ENCODE measurements at places on chromosomes 5 and 9.

- no peak for DNase-seq
Measured at GRCh38 chr9:5578018-5578697, 50.7 kb upstream of the RIC1 start.

DNA sequence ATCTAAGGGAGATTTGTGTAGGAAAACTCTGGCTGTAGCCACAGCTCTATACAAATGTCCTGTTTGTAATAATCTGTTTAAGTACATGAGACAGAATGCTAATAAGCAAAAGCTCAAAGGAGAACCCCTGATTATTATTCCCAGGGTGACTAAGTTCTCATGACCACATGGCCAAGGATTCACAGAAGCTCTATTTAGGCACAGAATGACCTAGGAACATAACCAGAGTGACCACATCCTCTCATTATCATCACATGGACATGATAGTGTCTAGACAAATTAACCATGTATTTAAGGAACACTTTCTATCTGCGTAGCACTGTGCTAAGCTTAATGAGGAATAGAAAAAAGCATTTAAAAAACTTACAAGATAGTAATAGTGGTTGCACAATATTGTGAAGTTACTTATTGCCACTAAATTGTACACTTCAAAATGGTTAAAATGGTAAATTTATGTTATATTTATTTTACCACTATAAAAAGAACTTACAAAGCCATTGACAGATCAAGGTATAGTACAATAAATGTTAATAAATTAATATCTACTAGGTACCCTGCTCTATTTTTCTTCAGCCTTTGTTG lies 56.3 kb downstream of the STX17 start:
- DNase-seq: no peak

DNA sequence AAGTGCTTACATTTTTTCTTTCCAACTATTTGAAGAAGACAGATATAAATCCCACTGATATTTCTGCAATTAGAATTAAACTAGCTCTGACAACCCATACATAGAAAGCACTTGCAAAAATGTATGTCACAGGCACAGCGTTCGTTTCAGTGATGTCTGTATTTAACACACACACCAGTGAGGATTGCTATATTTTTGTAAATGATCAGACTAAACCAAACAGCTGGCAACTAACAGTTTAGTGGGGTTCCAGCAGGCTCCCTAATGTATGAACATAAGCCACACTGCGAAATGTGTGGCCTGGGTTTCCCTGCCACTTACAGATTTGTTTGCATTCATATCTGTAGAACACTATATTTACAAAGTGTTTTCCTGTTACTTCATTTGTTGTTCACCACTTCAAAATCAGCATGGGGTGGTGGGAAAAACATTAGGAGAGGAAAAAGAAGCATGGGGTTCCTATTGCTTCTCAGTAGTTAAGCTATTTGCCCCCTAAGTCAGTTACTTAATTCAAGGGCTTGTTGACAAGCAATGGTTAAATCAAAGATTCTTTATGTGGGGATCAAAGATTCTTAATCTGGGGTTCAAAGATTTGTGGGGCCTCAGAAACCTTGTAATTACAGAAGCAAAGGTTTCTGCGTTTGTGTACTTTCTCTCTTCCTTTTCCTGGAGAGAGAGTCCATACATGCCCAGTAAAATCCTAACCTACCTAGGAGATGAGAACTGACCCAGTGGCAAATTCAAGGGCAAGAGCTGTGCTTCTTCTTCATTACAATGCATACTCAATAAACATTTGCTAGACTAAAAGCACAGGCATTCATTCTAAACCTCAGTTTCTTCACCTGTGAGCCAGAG lies 27.1 kb downstream of the ZNF608 start:
- no peak for DNase-seq

GRCh38 chr5:140927228-140927573 lies 1.1 kb downstream of the PCDHAC1 start:
- no peak for DNase-seq

DNA sequence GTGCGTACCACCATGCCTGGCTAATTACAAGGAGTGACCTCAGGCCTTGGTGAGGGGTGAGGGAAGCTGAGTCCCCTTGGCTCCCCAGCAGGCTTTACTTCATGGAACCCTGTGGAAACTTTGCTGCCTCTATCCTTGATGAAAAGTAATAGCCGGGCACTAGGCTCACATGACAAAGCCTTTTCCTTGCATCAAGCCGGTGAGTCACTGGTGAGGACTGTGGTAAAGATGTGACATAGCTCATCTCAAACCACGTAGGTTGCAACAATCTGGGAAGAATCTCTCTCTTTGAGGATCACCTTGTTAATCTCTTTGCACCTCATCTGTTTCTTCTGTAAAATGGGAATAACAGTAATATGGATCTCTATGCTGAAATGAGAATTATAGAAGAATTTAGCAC lies 116.3 kb upstream of the SLC25A48 start:
- DNase-seq: no peak

DNA sequence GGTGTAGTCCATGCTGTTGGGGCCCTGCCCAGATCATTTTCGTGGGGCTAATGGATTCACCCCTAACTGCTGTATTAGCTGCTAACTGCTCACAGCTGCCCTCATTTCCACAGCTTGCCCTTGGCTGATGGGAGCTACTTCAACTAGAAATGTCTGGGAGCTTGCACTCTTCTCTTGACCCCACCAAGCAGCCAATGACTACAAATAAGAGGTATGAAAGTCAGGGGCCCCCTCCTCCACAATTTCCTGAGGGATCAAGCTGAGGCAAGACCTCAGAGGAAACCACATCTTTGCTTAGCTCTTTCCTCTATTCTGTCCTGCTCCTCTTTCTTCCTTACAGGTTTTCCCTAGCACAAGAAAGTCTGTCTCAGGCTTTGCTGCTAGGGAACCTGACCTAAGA lies 397.5 kb downstream of the MLLT3 start:
- DNase-seq: no peak

DNA sequence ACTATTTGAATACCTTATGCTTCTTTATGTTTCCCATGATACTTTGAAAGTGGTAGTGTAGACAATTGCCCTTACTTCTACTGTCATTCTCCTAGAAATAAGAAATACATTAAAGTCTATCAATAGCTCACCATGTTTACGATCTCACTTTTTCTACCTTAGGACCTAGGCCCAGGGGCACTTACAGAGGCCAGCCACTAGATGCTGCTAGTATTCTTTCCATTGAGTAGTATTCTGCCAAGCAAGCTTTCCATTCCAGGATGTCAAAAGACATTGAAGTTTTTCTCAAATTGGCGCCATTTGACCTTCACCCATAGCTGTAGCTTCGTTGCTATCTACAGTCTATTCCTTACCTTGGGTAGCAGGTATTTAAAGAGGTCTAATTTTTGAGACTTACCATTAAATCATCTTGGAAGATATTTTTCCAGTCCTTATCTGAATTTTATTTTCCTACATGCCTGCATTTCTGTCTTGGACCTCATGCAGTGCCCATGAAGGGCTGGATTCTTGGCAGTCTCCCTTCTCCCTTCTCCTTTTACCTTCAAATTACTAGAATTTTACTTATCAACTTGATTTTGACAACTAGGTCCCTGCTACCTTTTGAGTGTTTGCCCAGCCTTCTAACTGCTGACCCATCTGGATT lies 246.0 kb upstream of the NUDT12 start:
- DNase-seq: peak; percentile 24

DNA sequence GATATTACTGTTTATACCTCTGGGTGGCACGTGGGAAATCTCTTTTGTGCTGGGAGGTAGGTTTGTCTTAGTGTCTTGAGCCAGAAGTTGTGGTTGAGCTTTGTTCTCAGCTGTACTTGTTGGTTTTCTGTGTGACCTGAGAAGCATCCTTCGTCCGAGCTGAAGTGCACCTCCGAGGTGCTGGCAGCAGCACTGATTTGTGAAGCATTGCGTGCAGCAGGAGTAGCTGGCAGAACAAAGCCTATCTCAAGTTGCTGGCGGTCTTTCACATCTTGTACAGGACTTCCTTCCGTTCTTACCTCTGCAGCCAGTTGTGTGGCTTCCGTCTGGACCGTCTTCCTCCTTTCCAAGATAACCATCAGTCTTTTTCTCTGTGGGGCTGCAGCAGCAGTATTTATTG lies 4.3 kb downstream of the PRRC2B start:
- no peak for DNase-seq

DNA sequence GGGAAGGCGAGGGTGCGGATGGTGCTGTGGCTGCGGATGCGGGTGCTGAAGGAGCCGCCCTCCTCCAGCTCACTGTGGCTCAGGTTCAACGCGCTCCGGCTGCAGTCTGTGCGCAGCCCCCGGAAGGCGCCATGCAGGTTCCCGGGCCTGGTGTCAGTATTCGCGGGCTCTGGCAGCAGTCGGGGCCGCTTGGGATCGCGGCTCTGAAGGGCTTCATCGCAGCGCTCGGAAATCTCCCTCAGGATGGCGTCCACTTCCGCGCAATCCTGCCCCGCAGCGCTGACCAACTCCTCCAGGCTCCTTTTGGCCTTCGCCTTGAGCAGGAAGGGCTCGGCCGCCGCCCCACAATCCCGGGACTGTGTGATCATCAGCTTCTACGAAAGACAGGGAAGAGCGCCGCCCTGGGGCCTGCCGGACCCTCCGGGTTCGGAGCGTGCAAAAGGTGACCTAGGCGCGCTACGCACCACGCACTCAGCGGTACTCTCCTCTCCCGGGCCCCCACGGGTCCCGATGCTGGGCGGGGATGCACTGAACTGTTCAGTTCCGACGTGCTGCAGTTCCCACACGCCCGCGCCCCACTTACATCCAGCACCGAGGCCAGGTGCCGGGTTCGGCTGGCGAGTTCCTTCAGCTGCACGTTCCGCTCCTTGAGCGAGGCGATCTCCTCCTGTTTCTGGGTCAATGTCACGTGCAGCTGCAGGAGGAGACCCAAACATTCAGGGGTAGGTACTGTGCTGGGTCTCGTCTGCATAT lies 6.5 kb downstream of the MCIDAS start:
- DNase-seq: no peak

- no peak for DNase-seq
Measured at GRCh38 chr5:80865551-80865950, 94.6 kb upstream of the RASGRF2 start.

DNA sequence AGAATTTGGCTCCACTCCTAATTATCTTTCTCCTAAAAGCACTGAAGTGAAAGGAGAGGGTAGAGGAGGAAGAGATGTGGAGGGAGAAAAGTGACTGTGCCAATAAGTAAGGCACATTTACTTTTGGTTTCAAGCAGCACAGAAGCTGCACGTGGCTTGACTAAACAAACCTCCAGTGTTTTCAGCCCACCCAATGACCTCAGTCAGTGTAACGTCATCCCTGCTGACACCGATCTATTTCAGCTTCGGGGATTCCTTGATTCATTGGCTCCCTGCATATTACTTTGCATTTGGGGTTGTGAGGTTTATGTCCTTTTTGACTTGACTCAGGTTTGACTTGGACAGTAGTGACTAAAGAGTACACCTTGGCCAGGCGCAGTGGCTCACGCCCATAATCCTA lies 35.6 kb upstream of the NIM1K start:
- DNase-seq: no peak

- DNase-seq: no peak
Measured at GRCh38 chr5:96235008-96235910, 197.8 kb downstream of the PCSK1 start.

DNA sequence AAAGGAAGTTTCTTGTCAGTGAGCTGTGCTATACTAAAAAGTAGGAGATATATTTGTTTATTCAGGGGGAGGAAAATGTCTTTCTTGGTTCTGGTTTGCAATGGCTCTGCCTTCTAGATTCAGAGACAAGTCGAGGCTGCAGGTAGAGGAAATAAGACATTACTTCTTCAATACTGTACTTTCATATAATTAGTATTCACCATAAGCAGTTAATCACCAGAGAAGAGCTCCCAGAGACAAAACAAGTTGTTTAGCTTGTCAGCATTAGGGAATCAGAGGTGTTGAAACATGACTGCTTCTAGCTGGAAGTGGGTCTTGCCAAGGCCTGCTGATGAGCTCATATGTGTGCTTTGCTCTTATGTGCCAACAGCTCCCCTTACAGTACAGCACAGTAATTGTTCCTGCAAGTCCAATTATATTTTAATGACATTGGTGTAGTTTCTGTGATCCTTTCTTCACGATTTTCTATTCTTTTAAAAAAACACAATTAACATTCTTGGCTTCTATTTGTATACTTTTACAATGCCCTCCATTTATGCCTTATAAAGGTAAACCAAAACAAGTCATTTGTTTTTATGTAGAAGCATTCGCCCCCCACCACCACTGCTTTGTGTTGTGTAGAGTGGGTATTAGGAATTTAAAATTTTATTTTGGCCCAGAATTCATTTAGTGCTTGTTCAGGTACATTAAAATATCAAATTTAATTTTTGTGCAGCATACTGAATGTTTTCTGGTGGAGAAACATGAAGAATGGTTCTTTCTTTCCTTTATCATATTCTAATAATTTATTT lies 112.2 kb downstream of the RPS23 start:
- DNase-seq: peak; percentile 85

DNA sequence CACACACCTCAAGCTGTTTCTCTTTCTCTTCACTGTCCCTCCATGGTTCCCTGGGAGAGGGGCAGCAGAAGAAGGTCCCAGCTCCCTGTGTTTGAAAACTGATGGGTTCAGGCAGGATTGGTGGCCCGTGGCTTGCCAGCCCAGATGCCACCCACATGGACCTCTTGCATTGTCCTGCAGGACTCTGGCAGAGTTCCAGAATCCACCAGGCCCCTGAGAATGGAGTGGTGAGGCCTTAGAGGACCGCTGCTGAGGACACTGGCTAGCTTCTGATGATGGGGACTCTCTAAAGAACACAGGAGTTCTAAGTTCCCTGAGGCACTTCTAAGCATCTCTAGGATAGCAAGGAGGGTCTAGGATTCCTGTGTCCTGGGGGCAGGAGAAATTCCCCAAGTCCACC lies 24.8 kb downstream of the CTSL start:
- DNase-seq: no peak

- no peak for DNase-seq
Measured at GRCh38 chr9:111514967-111515366, 10.0 kb upstream of the ZNF483 start.

- no peak for DNase-seq
Measured at GRCh38 chr5:177111720-177112394, 21.7 kb upstream of the NSD1 start.

DNA sequence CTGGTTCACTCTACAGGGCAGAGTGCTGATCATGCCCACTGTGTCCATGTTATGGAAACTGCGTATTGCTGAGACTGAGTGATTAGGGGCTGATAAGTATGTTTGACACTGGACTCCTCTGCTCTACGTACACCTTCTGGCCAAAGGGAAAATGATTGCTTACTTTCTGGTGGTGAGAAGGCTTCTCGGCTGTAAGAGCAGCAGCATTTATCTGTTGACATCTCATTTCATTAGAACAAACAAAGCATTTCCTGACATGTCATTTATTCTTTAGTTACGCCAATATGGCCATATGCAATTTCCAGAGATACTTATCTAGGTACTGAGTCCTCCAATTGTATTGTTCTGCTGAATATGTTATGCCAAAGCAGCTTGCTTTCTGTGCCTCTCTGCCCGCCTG lies 5.6 kb downstream of the FAXDC2 start:
- no peak for DNase-seq
